Activated naive CD4-positive, alpha-beta T cell treated with anti-CD3 and anti-CD28 coated beads, Interleukin-2, amount 10 ng/mL, durations not matched to agents 7 days and 5 days (primary cell): ENCODE measurements at places on chromosomes 3 and 15.

- peak; percentile 29 for DNase-seq
Measured at GRCh38 chr3:73072634-73073033, 11.2 kb downstream of the EBLN2 start.

GRCh38 chr3:51391566-51392354 lies 675 bp downstream of the RBM15B start:
- DNase-seq, result peak; percentile 67

DNA sequence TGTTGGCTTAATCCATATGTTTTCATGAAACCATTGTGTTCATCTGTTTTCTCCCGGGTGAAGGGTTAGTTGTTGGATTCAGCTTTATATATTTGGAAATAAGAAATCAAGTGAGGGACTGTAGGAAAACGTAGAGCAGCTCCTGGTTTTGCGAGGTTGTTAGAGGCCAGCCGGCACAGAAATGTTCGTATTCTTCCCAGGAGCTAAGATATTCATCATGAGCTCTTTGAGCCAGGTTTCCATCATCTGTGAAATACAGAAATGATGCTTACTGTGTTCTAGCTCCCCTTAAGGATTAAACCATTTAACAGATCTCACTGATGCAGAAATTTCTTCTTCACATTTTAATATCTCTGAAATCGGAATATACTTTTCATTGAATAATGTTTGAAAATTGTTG lies 235.5 kb downstream of the PTPRG start:
- DNase-seq, result no peak

- no peak for DNase-seq
Measured at GRCh38 chr3:16355828-16356227, 90.8 kb downstream of the OXNAD1 start.

GRCh38 chr15:85380812-85381642 lies 624 bp downstream of the AKAP13 start:
- DNase-seq, result peak; percentile 74

GRCh38 chr15:78103406-78104118 lies 11.2 kb downstream of the SH2D7 start:
- peak; percentile 83 for DNase-seq

DNA sequence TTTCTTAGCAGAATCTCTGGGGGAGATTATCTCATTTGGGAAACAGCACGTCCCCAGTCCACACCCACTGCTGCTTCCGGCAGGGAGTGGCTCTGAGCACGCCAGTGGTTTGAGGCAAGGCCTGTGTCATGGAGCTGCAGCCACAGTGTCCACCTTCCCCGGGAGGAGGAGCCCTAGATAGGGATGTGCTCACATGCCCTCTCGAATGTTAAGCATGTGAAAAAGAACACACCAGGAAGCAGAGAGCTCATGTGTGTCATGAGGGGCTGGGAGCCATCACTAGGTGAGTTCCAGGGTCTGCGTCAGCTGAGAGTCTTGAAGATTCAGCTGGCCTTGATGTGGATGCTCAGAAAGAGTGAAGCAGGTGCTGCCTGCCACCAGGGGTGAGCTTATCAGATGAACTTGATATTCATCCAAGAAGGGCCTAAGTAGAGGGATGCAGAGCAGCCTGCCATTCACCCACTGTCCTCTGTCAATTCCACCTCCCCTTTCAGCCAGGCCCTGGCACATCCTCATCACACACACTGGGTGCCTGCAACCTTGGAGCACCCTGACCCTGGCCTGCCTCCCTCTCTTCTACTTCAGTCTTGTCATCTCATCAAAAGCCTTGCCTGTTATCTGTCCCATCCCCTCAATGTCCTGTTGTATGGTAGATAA lies 16.3 kb downstream of the ITGA11 start:
- no peak for DNase-seq

DNA sequence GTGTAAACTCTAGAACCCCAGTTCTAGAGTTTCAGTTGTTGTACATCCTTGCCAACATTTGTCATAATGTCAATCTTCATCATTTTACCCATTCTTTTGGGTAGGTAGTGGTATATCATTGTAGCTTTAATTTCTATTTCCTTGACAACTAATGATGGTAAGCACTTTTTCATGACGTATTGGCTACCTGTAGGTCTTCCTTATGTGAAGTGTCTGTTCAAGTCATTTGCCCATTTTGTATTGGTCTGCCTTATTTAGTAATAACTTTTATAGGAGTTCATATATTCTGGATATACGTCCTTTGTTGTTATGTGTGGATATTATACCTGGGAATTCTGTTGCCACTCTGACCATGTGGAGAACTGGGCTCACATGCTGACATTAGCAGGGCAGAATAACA lies 73.8 kb upstream of the ACTC1 start:
- no peak for DNase-seq

DNA sequence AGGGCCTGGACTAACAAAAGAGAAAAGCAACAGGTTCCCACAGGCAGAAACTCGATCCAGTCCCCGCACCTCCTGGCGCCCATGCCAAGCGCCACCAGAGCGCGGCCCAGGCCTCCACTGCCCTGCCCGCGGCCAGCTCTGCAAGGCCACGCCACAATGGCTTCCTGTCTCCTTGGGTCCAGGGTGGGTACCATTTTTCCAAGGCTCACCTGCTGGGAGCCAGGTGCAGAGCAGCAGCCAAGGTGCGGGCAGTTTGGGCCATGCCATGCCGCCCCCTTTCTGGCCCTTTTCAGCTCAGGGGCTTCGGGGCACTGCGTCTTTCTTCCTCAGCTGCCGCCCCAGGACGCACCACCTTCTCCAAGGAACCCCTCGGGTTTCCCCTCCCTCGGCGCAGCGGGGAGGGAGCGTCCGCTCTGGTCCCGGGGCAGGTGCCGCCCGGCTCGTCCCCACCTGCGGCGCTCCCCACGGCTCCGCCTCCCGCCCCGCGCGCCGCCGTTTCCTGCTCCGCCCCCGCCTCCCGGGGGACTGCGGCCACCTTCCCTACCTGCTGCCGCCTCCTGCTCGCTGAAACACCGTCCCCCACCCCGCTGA lies at the start of gene ILDR1:
Gene ILDR1, minus strand, starts transcription at position 437 of the 591 bp plus-strand sequence. Its CDS starts 170 bp downstream, at position 267.
- peak; percentile 42 for DNase-seq

- DNase-seq, result no peak
Measured at GRCh38 chr3:119716998-119717397, 14.2 kb downstream of the CFAP91 start.

GRCh38 chr3:43503067-43503728 lies 118.6 kb downstream of the ANO10 start:
- no peak for DNase-seq

DNA sequence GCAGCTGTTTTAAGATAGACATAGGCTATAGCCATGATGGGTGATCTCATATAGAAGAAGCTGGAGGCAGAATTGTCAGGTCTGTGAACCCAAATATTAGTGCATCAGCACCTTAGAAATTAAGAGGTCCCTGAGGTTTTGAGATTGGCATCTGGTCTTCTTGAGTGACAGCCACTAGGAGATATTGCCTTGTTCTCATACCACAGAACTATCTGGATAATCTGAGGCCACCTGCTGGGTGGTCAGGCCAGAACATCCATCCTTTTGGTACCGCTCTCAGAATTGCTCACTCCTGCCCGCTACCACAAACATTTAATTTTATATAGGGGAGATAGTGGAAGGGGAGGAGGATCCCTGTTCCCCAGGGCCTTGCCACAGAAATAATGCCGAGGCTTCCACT lies 210.6 kb upstream of the ZPLD1 start:
- peak; percentile 30 for DNase-seq

DNA sequence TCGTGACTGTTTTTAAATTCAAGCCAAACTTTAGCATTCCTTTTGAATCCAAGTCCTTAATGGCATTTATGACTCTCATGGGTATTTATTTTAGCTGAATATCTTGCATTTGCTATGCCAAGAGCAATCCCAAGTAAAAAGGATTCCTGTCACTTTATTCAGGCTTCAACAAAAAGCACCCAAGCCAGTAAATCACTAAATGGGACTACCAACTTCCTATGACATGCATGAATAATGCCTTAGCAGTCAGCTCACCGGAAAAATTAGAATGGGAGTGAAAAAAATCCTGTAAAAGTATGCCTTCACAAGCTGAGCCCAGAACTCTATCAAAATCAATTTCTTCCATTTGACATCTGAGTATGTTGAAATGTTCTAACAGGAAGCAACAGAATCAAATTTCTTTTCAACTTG lies 1297.9 kb downstream of the ROBO2 start:
- DNase-seq, result no peak

GRCh38 chr3:106809623-106810299 lies 567.5 kb upstream of the CCDC54 start:
- no peak for DNase-seq

DNA sequence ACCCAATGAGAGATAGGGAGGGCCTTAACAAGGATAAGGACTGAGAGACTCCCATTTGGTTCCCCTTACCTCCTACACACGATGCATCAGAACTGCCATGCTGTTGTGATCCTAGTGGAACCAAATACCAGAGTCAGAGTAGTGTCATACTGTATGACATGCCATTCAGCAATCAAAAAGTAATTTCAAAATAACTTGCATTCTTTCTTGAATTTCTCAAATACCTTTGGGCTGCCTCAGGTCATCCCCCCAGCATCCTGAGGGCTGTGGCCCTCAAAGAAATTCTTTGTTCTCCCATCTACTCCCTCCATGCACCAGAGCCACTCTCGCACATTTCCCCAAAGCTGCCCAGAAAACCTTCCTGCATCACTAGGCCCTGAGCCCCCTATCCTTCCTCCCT lies 68.9 kb upstream of the PPP2R3A start:
- no peak for DNase-seq

DNA sequence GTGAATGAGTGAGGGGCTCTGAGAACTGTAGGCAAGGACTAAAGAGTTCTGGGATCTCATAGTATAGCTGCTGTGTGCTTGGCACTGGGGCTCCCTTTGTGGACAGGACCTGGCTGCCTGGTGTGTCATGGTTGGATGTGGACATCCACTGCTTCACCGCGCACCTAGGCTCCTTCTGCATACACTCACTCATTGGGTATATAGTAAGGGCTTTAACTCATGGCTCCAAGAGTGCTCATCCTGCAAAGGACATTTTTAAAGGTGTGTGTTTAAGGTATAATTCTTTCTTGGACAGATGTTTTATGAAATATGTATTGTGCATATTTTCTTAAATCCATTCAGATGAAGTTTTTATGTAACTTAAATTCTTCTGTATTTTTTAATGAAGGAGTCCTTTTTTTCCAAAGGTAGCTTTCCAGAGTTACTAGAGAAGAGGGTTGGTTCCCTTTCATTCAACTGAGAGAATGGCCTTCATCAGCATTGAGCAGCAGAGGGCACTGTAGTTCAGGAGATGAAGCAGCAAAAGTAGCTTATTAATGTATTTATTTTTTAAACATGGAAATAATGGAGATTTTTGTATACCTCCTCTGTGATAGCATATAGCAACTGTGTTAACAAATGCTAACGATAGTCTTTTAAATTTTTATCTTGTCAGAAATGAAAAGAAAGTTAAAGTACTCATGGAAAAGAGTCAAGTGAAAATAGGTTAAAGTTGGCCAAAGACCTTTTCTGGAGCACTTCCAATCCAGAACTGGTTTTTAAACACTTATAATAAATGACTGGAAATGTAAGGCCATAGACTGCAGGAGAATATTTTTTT lies 25.2 kb downstream of the OXNAD1 start:
- peak; percentile 80 for DNase-seq

GRCh38 chr3:58839187-58839586 lies 172.6 kb upstream of the FAM3D start:
- no peak for DNase-seq

- DNase-seq, result peak; percentile 39
Measured at GRCh38 chr15:40252438-40253166, 13.7 kb downstream of the PAK6 start.

GRCh38 chr3:124731760-124732159 lies 1.5 kb downstream of the UMPS start:
- no peak for DNase-seq

- DNase-seq, result peak; percentile 46
Measured at GRCh38 chr3:9826815-9827573, 16.8 kb downstream of the RPUSD3 start.

DNA sequence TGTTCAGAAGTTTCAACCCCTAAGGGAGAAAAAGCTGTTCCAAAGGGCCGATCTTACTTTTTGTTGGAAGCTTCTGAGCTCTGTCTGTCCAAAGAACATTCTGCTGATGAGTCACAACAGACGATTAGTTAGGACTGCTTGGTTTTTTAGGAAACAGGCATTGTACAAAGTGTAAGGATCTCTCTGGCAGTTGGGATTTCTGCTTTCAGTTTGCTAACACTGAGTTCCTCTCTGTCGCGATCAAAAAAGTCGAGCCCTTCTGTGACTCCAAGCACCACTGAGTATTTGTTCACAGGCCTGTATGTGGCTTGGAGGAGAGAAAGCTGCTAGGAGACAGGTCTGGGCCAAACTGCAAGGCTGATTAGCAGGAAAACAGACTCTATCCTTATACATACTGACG lies 91.8 kb upstream of the PFN2 start:
- no peak for DNase-seq

DNA sequence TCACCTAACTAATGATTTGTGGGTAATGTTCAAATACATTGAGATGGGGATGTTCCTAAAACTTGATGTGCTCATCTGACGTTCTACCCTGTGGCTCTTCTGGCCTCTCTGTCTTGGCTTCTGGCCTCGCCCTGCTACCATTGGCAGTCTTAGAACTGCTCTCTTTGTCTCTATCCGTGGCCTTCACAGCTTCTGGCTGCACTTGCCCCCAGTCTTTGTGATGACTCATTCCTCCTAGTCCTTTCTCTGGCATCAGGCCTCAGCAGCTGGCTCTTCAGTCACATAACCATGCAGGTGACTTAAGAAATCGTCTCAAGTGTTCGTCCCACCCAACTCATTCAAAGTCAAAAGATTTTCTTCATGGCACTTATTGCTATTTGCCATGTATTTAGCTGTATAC lies 188.1 kb downstream of the BBX start:
- DNase-seq, result no peak

DNA sequence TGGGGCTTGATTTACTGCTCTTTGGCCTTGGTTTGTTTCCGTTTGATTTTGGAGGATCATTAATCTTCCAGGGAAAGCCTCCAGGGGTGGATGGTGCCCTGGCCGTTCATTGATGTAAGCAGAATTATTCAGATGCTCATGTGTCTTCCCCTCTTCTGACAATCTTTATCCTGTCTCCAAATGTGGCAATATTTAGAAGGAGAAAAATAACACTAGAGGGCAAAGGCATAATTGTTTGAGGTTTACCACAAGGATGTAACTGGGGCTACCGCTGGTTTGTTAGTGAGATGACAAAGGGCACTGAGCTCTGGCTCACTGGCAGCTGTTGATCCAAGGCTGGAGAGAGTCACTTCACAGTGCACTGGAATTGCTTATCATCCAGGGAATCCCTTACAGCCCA lies 18.2 kb upstream of the PLCL2 start:
- DNase-seq, result no peak
